ENCODE measurements at places on chromosomes 4 and X.

DNA sequence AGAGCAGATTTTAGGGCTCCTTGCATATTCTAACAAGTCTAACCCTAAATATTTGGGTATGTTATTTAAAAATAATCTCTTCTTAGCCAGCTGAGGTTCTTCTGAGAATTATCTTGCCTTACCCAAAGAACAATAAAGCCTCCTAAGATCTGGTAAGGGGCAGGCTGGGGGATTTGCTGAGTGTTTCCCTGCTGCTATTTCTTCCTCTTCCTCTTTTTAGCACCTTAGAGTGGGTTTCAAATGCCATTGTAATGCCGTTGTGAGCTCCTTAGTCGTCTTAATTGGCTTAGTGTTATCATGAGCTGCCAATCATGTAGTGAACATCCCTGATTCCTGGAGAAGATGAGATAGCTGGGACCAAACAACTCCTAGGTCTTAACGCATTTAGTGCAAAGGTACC is 15.4 kb downstream of the STOX2 start:
- no peak for DNase-seq

- DNase-seq = no peak
These were observed 118.2 kb downstream of the FBXW7 start for GRCh38 chr4:152417673-152418072.

DNA sequence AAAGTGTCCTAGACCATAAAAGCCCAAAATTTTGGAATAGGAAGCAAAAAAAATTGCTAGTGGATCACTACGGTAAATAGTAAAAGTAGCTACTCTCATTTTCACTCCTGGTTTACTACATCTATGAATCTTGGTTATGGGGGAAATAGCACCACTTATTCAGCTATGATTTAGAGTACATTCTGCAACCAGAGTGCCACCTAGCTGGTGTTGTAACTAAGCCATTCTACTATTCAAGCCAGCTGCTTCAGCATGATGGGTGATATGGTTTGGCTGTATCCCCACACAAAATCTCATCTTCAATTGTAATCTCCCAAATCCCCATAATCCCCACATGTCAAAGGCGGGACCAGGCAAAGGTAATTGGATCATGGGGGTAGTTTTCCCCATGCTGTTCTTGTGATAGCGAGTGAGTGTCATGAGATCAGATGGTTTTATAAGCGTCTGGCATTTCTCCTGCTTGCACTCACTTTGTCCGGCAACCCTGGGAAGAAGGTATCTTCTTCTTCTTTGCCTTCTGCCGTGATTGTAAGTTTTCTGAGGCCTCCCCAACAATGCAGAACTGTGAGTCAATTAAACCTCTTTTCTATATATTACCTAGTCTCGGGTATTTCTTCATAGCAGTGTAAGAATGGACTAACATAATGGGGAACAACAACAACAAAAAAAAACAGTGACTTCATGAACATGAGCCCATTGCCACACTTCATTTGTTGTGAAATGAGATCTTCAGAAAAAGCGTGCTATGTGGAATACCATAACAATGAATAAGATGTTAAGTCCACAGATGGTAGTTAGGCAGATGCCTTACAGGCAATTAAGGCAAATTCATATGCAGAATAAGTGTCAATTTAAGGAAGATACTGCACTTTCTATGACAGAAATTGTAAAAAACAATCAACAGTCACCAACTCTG is 280.1 kb downstream of the PABPC4L start:
- peak; percentile 5 for DNase-seq

DNA sequence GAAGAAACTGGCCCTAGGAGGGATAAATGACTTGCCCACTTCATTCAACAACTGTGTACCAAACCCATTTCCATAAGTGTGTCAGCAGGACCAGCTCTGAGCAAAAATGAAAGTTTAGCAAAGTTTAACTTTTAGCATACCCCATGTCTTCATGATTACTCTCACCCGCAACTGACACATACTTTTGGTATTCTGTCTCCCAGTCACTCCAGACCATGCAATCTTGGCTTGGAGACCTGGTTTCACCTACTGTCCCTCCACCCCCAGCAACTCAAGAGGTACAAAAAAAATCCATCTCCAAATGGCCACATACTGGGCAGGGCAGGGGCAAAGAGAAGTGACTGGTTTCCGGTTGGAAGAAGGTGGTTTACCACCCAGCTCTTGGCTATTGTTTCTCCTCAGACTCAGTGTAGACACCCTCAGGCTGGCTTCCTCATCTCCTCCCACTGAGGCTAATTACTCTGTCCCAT is 79.8 kb downstream of the RLIM start:
- no peak for DNase-seq

- no peak for DNase-seq
These were observed 19.6 kb downstream of the RCHY1 start for GRCh38 chr4:75494563-75494962.

GRCh38 chr4:140837736-140838135 is 81.6 kb upstream of the TBC1D9 start:
- no peak for DNase-seq

- no peak for DNase-seq
These were observed 10.3 kb downstream of the SPRY1 start for GRCh38 chr4:123406872-123407271.

DNA sequence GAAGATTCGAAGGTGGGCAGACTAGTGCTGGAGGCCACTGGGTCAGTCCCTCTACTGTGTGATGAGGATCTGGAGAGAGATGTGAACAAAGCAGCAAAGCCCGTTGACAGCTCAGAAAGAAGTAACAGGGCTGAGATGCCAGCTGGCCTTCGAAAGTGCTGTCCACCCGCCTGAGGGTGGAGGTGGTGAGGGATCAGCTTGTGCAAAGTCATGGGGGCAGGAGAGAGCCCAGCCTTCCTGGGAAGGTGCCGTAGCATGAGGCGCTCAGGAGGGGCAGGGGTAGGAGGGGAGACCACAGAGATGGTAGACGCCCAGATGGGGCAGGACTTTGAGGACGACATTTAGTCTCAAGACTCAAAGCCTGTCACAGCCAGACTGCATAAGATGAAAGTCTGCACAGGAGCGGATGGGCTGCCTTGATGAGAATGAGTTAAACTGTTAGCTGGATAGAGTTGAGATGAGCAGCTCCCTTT is 19.7 kb downstream of the TBC1D14 start:
- DNase-seq = no peak

DNA sequence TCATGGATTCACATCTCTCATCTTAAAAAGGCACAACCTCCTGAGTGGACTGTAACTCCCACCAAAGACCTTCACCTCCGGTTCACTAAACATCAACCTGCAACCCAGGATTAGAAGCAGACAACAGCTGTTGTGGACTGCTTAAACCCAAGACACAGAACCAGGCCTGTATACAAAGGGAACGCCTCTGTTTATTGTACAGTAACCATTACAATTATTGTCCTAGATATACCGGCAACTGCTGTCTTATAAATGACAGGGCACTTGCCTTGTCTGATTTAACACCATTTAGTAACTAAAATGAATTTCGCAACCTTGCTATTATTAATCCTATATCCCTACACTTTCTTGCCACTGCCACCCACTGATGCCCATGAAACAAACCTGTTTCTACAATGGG is 22.8 kb upstream of the CSTF2 start:
- no peak for DNase-seq

DNA sequence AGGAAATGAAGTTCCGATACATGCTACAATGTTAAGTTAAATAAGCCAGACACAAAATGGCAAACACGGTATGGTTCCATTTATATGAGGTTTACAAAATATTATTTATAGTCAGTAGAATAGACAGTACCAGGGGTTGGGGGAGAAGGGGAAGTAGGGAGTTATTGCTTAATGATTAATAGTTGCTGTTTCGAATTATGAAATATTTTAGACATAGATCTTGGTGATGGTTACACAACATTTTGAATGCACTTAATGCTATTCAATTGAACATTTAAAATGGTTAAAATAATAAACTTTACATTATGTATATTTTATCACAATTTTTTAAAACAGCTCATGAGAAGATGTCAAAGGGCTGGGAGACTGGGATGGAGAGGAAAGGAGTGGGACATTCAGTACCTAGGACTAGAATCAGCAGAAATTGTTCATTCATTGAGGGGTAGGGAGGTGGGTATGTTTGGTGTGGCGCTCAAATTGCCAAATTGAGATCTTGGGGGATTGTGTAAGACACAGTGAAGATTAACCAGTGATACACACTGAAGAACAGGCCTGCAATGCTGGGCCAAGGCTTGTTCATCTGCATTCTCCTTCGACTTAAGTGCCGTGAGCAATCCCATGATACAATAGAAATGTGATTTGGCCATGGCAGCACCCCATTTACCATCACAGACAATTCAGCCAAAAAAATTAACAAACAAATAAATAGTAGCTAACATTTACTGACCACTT is 165.6 kb upstream of the GALNT7 start:
- DNase-seq = no peak

GRCh38 chr4:175637762-175638161 is 174.3 kb downstream of the GPM6A start:
- DNase-seq = no peak

- DNase-seq = no peak
These were observed 33.0 kb downstream of the GRIA3 start for GRCh38 chrX:123217077-123217476.

GRCh38 chr4:128450326-128451120 is 162.9 kb upstream of the PGRMC2 start:
- DNase-seq = no peak

GRCh38 chr4:154076921-154077320 is 288.0 kb upstream of the SFRP2 start:
- DNase-seq = no peak

- DNase-seq = no peak
These were observed 381.0 kb downstream of the UNC5C start for GRCh38 chr4:95167805-95168204.

- no peak for DNase-seq
These were observed 373.7 kb upstream of the FTHL17 start for GRCh38 chrX:31445542-31445941.

GRCh38 chrX:105210258-105210657 is 10.2 kb downstream of the TEX13A start:
- DNase-seq = no peak

- DNase-seq = no peak
These were observed 70.1 kb upstream of the PCDH18 start for GRCh38 chr4:137602436-137602835.

DNA sequence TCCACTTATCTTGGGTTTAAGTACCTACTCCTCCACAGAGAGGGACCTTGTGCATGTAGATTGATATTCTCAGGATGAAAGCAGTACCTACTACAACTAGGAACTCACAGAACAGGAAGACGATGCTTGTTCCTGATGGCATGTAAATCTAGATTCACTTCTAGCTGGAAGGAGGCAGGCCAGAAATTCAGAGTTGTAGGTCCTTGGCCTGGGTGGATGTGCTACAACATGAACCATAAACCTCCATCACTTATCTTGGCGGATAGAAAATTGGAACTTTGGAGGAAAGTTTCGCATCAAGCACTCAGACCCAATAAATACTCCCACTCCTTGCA is 9.3 kb upstream of the SMIM20 start:
- no peak for DNase-seq

DNA sequence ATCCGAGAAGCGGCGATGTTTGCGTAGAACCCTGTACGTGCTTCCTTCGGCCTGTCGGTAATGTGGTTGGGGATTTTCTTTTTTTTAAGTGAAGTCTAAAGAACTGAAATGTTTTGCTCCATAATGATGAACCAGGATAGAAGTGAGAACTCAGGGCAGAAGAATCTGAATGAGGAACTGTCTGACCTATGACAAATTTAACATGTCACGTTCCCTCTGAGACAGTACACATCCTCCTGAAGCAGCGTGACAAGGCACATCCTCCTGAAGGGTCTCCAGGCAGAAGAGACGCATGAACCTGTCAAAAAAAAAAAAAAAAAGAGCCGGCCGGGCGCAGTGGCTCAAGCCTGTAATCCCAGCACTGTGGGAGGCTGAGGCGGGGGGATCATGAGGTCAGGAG is 6.2 kb downstream of the CSF2RA start:
- no peak for DNase-seq

DNA sequence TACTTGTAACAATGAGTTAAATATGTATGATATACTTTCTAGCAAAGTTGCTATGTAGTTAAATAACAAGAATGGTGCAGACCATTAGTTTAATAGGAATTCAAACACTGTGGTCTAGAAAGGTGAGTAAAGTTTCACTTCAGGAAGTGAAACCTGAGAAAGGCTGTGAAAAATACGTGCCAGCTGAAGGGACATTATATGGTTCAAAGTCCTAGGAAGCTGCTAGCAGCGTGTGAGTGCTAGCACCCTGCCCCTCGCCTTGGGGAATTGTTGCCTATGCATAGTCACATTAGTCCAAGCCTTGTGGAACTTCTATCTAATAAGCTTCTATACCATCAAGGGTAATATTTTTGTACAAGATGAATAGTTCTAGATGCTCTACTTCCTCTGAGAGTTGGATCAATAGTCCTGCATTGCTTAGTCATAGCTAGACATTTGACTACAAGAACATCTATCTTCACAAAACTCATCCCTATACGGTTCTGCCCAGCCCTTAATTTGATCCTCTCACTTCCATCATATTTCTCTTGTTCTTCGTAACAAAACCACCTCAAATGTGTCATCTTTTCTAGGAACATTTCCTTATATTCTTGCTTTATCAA is 45.8 kb upstream of the ARSJ start:
- DNase-seq = peak; percentile 30

- DNase-seq = no peak
These were observed 110.8 kb downstream of the PWWP3B start for GRCh38 chrX:106278951-106279350.

DNA sequence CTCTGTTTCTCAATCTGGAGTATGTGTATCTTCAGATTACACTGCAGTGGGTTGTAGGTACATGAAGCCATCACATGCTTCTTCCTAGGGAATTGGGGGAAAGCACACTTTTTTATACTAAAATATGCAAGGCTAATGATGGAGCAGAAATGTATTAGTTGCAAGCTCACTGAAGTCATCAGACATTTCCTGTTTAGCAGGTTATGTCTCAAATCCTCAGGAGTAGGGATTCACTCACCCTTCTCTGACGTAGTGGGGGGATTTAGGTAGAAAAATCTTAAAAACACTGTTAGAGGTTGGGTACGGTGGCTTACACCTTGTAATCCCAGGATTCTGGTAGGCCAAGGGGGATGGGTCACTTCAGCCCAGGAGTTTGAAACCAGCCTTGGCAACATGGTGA is 128.4 kb upstream of the GPC4 start:
- no peak for DNase-seq

GRCh38 chrX:143437439-143437838 is 79.8 kb downstream of the SPANXN3 start:
- peak; percentile 0 for DNase-seq

DNA sequence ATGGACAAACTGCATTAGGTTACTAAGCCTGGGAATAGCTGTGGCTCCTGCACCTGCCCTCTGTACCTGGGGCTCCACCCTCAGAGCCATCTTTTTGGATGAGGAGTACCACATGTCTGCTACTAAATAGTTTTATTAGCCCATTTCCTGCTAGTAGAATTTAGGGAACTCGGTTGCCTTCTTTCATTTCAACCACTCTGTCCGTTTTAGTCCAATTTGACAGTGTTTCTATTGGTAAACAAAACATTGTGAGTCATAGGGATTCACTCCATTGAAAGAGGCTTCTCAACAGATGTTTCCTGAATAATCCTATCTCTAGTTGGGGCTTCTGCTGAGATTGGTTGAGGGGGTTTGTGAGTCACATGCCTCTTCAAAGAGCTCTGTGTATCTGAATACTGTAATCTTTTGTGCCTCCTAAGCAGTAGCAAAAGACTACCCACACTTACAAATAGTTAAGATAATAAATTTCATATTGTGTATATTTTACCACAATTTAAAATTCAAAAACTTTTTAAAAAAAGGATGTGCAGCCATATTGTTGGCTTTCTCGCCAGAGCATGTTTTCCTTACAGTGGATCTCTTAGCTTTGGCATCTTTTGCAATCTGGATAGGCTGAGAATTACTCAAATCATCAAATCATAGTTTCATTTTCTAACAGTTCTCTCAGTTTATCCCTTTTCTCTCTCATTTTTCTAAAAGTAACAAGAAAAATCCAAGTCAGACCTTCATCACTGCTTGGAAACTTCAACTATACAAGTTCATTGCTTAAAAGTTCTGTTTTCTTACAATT is 9.9 kb downstream of the FAM200B start:
- no peak for DNase-seq

All from NCI-H526 (cell line).